ENCODE measurements at places on chromosomes 4 and X.

- DNase-seq: no peak
These were observed 126.3 kb upstream of the EMCN start for GRCh38 chr4:100644150-100644549.

- DNase-seq: no peak
These were observed 14.3 kb upstream of the PDZD4 start for GRCh38 chrX:153844509-153845082.

- DNase-seq: no peak
These were observed 10.2 kb upstream of the CPE start for GRCh38 chr4:165368567-165368966.

DNA sequence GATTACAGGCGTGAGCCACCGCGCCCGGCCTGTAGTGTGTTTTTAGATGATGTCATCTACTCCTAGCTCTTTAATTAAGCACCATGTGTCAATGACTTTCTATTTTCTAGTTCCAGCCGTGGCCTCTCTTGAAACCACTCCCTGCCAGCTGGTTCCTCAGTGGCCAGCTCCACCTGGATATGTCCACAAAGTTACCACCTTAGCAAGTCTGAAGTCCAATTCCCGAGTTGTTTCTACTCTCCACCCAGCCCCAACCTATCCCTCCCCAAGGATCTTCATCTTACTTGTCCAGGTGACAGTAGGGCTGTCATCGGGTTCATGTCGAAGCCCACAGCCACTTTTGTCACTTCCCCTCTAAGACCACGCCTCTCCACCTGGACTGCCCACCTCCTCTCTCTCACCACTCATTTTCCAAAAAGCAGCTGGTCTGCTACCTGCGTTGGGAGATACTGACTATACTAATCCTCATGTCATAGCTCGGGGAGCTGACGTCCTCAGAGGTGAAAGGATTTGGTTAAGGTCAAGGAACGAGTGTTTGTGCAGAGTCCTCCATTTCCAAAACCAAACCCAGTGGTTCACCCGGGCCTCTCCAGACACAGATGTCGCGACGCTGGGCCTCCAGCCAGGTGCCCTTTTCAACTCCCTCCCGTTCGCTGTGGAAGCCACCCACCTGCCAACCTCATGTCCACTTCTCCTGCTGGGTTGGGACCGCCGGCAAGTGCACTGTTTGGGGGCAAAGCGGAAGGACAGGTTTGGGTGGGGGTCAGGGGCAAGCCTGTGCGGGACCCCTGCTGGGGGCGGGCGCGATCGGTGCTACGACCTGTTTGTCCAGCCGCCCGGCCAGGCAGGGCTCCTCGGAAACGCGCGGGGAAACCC is 704 bp downstream of the FAM3A start:
- no peak for DNase-seq

DNA sequence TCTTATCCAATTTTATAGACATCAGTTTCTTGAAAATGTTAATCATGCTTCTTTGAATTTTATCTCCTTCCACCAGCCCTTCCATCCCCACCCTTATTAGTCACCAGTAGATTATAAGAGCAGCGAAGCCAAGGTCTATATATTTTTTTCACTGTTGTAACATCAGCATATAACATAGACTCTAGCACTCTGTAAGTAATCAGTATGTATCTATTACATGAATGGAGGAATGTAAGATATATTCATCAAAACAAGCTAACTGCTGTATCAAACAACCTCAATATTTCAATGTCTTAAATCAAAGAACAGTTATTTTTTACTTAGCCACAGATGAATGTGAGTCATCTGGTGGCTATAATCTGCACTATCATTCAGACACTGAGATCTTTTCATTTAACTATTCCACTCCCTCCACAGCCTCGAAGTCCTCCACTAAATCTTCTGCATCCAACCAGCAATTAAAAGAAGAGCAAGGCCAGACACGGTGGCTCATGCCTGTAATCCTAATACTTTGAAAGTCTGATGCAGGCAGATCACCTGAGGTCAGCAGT is 178.9 kb downstream of the CENPC start:
- DNase-seq: no peak

DNA sequence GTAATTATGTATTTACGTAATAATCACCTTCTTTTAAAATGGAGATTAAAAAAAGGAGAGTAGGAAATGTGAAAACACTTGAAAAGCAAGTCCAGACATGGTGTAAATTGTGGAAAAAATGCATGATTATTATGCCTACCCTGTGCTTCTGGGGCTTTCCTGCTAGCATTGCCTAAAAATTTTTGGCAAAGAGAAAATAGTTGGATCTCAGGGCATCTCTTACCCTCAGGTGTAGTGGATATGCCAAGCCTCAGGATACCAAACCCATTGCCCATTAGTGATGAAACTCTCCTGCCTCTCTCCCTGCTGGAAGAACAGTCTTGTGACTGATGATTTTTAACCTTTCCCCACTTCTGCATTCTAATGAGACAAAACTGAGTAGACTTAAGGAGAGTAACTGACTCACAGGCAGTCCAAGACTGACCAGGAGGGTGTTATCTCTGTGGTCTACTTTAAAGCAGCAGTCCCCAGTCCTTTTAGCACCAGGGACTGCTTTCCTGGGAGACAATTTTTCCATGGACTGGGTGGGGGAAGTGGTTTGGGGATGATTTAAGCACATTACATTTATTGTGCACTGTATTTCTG is 174.6 kb downstream of the ZNF330 start:
- DNase-seq: no peak

DNA sequence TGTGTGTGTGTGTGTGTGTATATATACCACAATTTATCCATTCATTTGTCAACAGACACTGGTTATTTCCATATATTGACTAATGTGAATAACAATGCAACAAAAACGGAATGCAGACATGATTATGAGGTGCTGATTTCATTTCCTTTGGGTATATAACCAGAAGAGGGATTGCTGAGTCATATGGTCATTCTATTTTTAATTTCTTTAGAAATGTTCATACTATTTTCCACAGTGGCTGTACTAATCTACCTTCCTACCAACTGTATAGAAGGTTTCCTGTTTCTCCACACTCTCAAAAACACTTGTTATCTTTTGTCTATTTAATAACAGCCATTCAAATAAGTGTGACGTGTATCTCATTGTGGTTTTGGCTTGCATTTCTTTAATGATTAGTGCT is 269.9 kb downstream of the OPHN1 start:
- DNase-seq: no peak

GRCh38 chr4:78799551-78800495 is 23.7 kb downstream of the BMP2K start:
- DNase-seq: no peak

GRCh38 chr4:133668061-133668851 is 519.2 kb downstream of the PCDH10 start:
- no peak for DNase-seq

- DNase-seq: no peak
These were observed 278.8 kb upstream of the RPS6KA3 start for GRCh38 chrX:20545538-20545937.

- DNase-seq: no peak
These were observed 7.3 kb upstream of the NSG1 start for GRCh38 chr4:4379540-4380087.

- no peak for DNase-seq
These were observed 153.5 kb downstream of the SLC7A11 start for GRCh38 chr4:138088449-138089208.

GRCh38 chr4:175772170-175772705 is 39.8 kb downstream of the GPM6A start:
- DNase-seq: no peak

GRCh38 chr4:109302361-109303139 is at the start of gene COL25A1:
COL25A1 (minus strand) TSS chr4:109302658.
- DNase-seq: no peak

DNA sequence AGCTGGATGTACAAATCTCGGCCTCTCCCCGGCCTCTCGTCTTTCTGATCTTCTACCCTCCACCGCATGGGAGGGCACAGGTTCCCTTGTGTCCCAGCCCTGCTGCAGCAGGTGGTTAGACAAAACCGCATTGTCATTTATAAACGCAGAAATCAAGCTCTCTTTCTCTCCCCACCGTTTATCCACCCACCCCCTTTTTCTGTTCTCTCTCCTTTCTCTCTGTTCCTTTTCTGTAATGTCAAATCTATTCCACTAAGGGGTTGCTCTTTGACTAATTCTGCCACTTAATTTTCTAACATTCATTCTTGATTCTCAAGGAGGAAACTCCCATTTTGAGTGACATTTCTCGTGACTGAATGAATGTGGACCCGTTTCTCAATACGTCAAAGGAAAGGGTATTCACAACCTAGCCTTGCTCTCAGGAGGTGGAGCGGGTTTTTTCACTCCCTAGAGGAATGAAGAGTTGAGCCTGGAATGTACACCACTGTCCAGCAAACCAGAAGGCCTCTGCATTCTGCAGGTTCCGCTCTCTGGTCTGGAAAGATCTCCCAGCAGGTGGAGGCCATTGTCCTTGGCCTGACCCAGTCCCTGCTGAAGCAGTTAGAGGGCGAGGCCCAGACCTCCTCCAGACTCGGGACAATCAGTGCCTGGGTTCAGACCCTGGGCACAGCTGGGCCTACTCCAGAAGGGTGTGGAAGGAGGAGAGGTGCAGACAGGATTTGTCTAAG is 70.9 kb upstream of the ENPP6 start:
- no peak for DNase-seq
